Activated CD4-positive, CD25-positive, alpha-beta regulatory T cell (primary cell): ENCODE measurements at places on chromosomes 7 and 10.

DNA sequence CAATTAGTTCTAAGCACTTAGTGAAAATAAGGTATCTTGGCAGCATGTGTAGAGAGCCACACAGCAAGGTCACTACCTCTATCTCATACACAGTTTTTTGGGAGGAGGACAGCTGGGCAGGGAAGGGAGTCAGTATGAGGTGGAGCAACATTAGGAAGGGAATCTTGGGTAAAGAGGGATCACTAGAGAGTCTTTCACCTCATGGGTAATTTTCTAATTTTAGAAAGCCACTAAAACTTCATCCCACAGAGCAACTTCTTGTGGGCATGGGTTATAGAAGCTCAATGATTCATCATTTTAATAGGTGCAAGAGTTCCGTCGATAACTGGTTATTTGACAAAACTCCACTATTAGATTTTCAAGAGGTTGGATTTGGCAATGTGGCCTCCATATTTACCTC, 2.5 kb downstream of the NRAP start:
- DNase-seq = no peak

- DNase-seq = no peak
Measured at GRCh38 chr7:50446542-50446960, 3.6 kb downstream of the FIGNL1 start.

GRCh38 chr7:44561962-44562621, 11.6 kb downstream of the DDX56 start:
- no peak for DNase-seq

DNA sequence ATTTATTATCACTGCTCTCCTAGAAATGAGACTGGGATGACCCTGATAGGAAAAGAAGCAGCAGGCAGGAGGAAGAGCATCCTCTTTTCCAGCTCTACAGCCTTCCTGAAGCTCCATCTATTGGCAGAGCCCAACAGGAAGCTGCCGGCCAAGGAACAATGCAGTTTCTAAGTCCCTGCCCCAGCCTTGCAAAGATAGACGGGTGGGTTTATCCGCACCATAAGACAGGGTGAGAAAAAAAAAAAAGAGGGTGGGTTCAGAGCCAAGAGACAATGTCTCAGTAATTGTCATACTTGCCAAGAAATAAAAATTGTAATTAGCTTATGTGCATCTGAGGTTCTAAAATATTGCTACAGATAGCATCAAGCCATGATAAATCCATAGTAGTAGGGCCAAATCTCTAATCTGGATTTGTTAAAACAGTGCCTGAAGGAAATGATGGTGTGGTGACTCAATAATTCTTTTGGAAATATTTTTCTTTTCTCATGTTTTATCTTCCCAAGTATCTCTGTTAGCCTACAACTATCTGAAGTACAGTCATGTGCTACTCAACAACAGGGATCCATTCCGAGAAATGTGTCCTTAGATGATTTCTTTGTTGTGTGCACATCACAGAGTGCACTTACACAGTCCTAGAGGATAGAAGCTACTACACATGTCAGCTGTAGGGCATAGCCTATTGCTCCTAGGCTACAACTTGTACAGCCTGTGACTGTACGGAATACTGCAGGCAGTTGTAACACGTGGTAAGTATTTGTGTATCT, 242.9 kb upstream of the CXCL12 start:
- no peak for DNase-seq

DNA sequence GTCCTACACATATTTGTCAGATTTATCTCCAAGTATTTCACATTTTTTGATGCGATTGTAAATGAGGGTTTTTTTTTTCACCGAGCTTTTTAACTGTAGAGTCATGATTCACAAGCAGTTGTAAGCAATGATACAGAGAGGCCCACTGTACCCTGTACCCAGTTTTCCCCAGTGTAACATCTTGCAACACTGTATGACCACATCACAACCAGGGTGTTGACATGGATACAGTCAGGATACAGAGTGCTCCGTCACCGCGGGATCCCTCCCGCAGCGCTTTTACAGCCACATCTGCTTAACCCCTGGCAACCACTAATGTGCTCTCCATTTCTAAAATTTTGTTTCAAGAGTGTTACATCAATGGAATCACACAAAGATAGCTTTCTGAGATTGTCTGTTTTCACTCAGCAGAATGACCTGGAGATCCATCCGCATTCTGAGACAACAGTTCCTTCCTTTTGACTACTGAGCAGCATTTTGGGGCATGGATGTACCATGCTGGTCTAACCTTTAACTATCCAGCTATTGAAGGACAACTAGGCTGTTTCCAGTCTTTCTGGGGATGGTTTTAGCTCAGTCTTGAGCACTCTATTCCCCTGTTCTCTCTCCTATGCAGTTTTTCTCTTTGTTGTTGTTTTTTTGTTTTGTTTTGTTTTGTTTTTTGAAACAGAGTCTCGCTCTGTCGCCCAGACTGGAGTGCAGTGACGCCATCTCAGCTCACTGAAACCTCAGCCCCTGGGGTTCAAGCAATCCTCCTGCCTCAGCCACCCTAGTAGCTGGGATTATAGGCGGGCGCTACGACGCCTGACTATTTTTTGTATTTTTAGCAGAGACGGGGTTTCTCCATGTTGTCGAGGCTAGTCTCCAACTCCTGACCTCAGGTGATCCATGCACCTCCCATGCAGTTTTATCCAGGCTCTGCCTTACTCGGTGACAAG, 25.9 kb downstream of the GPRIN2 start:
- DNase-seq = no peak

DNA sequence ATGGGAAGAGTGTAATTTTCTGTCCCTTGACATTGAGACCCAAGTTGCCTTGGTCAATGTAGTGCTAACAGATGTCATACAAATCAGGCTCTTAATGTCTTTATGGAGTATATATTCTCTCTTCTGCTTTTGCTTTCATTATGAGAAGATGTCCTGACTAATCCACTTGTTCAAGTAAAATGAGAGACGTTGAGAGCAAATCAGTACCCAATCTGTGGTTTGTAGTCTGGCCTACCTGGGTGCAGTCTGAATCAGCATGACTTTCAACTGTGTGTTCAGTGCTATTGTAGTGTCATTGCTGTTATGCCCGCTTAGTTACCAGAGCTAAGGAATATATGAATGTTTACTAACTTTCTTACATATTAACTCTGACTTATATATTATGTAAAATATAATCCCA, 612.4 kb downstream of the ANKRD7 start:
- DNase-seq = no peak

- DNase-seq = no peak
Measured at GRCh38 chr10:60652628-60653027, 125.7 kb upstream of the CDK1 start.

DNA sequence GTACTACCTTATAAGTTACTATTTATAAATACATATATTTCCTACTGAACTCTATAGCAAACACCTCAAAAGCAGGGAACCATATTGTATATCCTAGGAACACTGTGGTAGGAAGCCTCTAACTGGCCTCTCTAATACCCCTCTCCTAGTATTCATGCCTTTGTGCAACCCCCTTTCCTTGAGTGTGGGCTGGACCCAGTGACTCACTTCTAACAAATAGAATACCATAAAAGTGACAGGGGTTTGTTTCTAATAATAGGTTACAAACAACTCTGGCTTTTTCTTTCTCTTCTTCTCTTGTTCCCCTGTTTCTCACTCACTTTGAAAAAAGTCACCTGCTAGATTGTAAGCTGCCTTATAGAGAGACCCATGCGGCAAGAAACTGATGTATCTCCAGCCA, 51.6 kb upstream of the MACC1 start:
- DNase-seq = no peak

GRCh38 chr7:40612298-40612697, 477.5 kb downstream of the SUGCT start:
- DNase-seq = no peak

- DNase-seq = no peak
Measured at GRCh38 chr7:117145333-117145732, 177.5 kb downstream of the WNT2 start.
